ENCODE measurements at places on chromosomes 11 and 22. TPM values are rescaled to one million over a fixed set of nuclear protein-coding genes. Genes with fewer than 3 reads are reported as not detected.

Gene SEC14L2
- polyA plus RNA-seq = 4.0 TPM

Gene ESAM
- 87.0 TPM for polyA plus RNA-seq

Gene CDC45
- polyA plus RNA-seq = 17.7 TPM

DNA sequence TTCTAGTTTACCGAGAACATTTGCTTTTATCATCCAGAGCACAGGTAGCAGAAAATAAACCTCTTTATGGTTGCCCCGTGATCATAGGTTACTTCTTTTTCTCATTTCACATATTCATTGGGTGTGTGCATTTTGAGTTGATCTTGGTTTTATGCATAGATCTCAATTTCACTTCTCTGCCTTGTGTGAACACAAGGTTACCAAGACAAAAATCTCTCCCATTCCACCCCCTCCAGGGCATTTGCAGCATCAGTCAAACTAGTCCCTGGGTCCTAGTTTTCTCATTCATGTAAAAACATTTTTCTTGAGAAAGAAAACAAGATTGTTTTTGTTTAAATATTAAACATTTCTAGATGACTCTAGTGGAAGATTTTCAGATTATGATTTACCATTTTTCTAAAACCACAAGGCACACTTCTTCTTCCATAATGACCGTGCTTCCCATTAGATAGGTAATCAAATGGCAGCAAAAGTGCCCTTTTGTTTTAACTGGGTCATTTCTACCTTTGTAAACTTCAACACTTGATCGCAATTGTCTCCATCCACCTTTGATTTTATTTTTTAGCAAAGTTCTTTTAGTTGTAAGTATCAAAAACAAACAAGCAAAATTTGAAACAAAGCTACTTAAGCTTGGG, 526.6 kb upstream of the CADM1 start:
- no peak for DNase-seq

- no peak for DNase-seq
Observed at GRCh38 chr11:9566561-9567063, 6.9 kb upstream of the WEE1 start.
